ENCODE measurements at places on chromosomes 1 and 21.

DNA sequence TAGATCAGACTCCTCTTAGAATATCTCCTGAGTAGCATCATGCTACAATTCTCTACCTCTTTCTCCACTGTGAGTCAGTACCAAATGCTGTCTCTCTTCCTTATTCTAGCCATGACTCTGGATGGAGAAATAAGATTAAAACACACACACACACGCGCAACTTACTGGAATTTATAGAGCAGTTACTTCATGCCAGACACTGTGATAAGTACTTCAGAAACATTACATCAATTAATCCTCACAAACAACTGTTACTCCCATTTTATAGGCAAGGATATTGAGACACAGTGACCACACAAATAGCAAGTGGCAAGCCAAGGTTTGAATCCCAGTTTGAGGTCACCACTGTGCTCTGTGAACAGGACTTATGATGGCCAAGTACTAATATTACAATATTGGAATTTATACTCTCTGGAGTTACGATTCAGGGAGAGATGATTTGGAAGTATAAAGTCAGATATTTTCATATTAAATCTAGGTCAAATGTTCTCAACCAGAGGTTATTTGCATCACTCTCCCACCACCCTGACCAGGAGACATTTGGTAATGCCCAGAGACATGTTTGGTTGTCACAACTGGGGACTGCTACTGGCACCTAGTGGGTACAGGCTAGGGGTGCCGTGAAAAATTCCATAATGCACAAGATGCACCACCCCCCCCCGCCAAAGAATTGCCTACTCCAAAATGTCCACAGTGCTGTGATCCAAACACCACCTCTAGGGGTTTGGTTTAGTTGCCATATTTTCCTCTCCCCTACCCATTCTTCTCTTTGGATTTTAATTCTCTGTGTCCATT, 221.6 kb downstream of the LTN1 start:
- no peak for DNase-seq

DNA sequence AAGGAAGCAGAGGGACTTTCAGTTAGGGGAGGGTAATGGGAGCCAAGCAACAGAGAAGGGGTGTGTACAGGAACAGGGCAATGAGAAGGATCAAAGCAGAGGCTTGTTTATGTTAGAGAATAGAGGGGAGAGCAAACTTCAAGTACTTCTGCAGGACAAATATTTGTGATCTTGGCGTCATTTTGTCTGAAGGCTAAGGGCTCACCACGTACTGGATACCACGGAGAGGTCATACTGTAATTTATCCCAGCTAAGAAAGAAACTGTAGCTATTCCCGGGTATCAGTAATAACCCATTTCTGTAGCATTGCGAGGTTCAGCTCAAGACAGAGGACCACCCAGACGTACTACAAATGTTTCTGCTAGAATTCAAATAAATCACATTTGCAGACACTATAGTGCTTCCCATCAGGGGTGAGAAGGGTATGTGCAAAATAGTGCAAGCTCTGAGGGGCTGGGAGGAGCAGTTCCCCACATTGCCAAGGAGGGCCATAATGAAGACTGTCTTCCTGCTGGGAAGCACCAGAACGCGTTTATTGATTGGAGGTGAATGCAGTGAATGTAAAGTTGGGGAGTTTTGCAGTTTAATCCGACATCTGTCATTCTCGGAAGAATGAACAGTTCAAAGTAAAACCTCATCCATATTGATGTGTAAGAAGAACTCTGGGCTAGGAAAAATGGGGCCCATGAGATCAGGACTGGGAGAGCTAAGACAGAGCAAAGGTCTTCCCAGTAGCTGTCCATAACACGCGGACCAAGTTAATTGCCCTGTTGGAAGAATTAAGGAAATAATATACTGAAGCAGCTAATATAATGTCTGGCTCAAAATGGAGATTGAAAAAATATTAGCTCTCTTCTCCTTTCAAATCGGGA, 136.9 kb downstream of the RWDD3 start:
- no peak for DNase-seq

GRCh38 chr1:228415853-228416216, 826 bp downstream of the TRIM17 start:
- DNase-seq = no peak

DNA sequence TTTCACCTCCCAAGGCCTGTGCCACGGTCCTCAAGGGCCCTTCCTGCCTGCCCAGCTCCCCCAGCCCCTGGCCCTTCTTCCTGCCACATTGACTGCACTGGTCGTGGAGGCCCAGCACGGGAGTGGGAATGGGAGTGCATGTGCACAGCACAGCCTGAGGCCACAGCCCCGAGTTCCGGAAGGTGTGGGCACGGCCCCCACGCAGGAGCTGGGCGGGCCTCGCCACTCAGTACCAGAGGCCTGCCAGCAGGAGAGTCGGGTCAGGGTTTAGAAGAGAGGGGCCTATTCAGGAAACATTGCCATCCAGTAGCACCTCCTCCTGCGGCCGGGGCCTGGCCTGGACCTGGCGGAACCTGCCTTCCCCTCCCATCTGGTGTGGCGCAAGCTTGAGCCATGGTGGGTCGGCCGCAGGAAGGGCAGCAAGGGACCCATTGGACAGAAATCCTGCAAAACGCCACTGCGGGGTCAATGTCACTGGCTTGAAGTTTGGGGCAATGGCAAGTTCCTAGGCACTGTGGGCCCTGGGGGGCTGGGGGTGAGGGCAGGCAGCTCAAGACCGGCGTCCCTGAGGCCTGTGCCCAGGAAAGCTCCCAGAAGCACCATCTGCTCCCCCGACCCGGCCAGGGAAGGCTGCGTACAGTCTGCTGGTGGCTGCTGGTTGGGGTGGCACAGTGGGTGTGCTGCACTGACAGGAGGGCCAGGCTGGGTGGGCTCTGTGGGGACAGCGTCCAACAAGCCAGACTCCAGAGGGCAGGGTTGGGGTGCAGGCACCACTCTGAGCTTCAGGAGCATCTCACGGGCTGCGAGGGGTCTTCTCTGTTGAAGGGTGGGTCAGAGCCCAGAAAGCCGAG, 1.8 kb upstream of the TMEM52 start:
- no peak for DNase-seq

- no peak for DNase-seq
Measured at GRCh38 chr21:36544545-36544944, 64.6 kb upstream of the CLDN14 start.

- DNase-seq = no peak
Measured at GRCh38 chr1:15358565-15359133, 51.0 kb upstream of the EFHD2 start.

DNA sequence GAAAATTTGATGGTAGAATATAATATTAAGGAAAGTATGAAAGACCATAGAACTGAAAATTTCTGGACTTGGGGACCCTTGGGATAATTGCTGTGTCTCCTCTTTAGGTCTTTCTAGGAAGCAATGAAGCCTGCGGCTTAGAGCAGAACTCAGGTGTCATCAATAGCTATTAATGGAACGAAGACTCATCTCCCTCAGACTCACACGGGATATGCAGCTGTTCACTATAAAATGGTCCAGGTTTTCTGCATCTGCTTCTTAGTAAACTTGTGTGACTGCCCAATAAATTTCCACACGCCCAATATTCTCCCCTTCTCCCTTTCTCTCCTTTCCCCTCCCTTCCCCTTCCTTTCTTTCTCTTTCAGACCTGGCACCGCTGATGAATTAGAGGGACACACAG, 392.5 kb downstream of the HLX start:
- no peak for DNase-seq

GRCh38 chr1:36301220-36301619, 4.9 kb upstream of the SH3D21 start:
- no peak for DNase-seq

DNA sequence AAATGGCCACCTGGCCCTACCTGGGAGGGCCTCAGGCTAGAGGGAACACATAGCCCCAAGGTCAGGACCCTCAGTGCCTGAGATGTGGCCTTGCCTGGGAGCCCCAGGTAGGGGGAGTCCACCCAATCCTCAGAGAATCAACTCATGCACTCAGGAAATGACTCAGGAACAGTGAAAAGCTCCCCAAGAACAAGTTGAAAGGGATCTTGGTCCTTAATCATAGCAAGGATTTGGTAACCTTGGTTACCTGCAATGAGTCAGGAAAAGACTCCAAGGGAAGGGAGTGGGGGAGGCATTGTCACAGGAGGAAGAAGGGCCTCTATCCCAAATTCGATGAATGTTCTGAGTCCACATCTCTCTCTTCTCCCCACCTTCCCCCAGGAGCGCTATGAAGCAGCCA, 17.0 kb downstream of the MAP7D1 start:
- no peak for DNase-seq

DNA sequence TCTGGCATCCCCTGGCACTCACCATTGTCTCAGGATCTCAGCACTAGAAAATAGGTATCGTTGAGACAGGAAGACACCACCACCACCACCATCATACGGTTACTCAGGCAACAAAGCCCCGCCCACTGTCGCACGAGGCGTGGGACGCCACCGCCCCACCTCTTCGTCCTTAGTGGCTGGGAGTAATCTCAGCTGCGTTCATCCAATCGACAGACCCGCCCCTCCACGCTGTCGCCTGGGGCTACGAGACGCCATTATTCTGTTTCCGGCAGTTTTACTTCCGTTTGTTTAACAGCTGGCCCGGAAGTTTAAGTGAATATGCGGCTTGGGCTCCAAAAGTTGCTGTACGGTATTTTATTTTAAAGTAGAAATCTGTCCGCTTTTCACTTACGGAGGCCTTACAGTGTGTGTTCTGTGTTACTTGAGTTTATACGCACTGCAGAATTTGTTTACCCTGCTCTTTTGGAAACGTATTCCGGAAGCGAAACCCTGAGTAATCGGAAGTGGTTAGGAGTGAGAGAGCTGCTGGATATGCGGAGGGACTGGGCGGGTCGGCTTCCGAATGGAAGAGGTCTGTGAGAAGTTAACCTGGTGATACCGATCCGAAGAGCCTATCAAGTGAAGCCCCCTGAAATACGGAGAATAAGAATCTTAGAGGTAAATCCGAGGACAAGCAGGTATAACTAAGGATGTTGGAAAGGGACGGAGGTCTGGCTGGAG, at the start of the genes BLZF1 and NME7:
Gene BLZF1 (plus strand): TSS at position 510 of the 720 bp plus-strand sequence. CDS start 1,328 bp downstream, outside the sequence.
Gene NME7 (minus strand): TSS at position 112 of the 720 bp plus-strand sequence. CDS start 87 bp downstream, at position 25.
- DNase-seq = peak; percentile 97

- no peak for DNase-seq
Measured at GRCh38 chr1:221315330-221315729, 426.6 kb downstream of the DUSP10 start.

DNA sequence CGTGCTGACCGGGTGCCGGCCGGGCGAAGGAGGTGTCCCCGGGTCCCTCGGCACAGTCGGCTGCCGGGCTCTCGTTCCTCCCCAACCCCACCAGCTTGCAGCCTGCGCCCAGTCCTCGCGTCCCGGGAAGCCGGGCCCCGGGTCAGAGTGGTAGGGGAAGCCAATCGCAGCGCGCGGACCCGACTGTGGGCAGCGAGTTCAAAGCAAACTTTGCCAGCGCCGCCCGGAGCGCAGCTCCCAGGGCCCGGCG, 328 bp downstream of the MYCL start:
- DNase-seq = no peak

- no peak for DNase-seq
Measured at GRCh38 chr1:204344665-204345355, 14.9 kb downstream of the PLEKHA6 start.

GRCh38 chr1:158999316-159000069, 10.2 kb upstream of the IFI16 start:
- DNase-seq = no peak
